ENCODE measurements at places on chromosomes 1 and 21.
A peak's percentile ranks its signal among the peaks of the same experiment; 100 is the strongest.

- DNase-seq, result no peak
Observed at GRCh38 chr1:64124704-64125440, 78.6 kb upstream of the UBE2U start.

GRCh38 chr1:224629965-224630364 lies 13.8 kb downstream of the CNIH3 start:
- DNase-seq, result no peak

GRCh38 chr1:20351911-20352701 lies 61.4 kb downstream of the VWA5B1 start:
- no peak for DNase-seq

DNA sequence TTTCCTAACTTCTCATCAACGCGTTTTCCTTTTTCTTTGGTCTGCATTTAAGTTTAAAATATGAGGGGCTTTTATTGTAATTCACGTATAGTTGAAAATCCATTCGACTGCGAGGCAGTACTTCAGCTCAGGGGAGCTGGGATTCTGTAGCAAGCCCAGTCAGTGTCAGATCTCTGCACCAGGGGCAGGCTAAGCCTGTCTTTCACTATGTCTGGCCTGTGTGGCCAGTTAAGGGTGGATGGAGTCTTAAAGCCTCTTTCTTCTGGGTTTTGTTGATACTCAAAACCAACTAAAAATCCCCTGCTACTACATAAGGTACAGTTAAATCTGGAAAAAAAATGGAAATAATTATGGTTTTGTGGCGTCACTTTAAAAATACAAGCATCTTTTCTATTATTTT lies 124.7 kb downstream of the TYW3 start:
- no peak for DNase-seq

DNA sequence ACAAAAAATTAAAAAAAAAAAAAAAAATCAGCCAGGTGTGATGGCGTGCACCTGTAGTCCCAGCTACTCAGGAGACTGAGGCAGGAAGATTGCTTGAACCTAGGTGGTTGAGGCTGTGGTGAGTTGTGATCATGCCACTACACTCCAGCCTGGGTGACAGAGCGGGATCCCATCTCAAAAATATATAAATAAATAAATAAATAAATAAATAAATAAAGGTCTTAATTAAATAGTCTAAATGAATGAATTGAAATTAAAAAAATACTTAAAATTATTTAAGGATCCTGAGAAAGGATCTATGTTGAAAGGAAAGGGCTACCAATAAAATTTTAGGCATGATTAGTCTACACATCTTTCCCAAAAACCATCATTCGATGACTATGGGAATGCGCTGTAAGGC lies 67.4 kb upstream of the HP1BP3 start:
- no peak for DNase-seq

DNA sequence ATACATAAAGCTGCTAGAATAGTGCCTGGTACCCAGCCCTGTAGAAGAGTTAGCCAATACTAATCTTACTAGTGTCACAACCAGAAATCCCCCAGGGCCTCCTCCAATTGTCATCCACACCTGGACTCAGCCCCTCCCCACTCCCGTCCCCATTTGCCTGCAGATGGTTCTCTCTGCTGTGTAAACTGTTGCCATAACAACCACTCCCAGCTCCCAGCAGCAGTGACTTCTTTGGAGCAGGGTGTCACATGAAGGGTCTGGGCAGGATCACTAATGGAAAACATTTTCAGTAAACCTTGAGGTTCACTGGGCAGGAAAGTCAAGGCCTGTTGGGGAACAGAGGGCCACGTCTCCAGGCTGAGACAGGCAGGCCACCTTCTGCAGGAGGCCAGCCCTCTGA lies 126.0 kb upstream of the IPO9 start:
- DNase-seq, result no peak

DNA sequence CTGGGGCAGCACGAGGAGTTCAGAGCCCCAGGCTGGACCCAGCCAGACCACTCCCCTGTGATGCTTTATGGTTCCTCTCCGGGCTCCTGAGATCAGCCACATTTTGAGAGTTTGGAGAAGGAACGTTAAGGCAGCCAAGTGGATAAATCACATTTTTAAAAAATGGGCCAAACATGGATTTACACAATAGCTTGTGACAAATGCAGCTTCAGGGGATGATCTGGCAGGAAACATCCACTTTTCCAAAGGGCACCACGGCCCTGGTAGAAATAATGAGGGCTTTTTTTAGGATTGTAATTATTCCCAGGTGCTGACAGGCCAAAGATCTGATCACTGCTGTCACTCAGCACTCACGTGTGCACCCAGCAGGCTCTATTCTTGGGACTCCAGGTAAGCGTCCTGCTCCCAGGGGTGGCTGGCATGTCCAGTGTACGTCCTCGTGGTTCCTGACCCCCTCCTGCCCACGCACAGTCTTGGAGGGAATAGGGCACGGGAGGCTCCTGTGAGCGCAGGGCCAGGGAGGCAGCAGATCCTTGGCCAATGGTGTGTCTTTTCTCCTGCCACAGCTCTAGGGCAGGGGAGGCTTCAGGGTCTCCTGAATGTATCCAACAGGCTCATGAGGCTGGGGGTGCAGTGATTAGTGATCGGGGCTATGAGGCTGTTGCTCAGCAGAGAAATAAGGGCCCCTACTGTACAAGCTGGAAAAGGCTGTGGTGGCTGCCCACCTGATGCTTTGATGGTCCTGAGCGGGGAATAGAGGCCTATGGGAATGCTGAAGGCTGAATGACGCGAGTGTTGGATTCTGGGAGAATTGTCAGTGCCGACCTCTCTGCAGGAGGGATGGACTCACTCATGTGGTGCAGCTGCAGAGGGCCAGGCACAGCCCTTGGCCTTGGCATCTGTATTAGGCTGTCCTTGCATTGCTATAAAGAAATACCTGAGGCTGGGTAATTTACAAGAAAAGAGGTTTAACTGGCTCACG lies 415.7 kb downstream of the PTPRU start:
- no peak for DNase-seq

GRCh38 chr1:32695098-32695904 lies 7.3 kb downstream of the SYNC start:
- DNase-seq, result no peak

GRCh38 chr1:42747125-42747524 lies 7.1 kb upstream of the CLDN19 start:
- peak; percentile 15 for DNase-seq

DNA sequence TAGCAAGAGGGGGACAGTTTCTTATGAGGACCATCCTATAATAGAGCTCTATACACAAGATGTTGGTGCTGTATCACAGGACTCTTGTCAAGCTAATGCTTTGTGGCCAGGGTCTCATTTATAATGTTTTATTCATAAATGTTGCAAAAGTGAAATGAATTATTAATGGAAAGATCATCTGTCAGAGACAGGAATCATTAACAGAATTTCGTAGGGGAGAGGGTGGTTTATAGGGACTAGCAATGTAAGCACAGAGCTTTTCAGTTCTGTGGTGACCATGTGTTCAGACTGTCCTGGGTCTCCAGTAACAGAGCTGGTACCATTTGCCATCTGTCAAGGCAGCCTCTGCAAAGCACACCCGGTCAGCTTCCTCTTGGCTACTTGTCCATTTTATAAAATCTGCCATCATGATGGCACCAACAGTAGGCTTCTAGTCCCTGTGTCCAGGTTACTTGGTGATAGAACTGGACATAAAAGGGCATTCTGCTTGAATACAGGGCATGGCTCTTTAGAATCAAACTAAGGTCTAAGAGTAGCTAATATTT lies 36.2 kb downstream of the LPAR3 start:
- DNase-seq, result no peak

DNA sequence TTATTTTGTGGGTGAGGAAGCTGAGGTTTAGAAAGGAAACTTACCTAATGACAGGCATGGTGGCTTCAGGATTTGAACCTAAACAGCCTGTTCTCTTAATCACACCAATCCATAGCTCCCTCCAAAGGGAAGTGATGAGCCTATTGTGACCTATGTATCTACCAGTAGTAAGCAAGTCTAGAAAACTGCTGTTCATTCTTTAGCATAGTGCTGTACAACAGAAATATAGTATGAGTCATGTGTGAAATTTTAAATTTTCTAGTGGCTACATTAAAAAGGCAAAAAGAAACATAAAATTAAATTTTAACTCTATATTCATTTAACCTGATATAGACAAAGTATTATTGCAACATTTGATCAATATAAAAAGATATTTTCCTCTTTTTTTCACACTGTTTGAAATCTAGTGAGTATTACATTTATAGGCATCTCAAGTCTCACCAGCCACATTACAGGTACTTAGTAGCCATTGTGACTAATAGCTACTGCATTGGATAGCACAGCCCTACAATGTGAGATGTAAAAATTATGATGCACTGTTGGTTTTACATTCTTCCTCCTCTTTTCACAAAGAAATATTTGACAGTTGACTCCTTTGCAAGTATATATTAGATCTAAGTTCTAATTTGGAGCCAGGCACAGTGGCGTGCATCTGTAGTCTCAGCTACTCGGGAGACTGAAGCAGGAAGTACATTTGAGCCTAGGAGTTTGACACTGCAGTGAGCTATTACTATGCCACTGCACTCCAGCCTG lies 16.6 kb downstream of the IPO9 start:
- no peak for DNase-seq

- no peak for DNase-seq
Observed at GRCh38 chr1:226520640-226521355, 27.8 kb upstream of the STUM start.

- DNase-seq, result no peak
Observed at GRCh38 chr21:42121794-42122193, 50.7 kb downstream of the UMODL1 start.

GRCh38 chr1:97820470-97821188 lies 100.2 kb downstream of the DPYD start:
- DNase-seq, result no peak

DNA sequence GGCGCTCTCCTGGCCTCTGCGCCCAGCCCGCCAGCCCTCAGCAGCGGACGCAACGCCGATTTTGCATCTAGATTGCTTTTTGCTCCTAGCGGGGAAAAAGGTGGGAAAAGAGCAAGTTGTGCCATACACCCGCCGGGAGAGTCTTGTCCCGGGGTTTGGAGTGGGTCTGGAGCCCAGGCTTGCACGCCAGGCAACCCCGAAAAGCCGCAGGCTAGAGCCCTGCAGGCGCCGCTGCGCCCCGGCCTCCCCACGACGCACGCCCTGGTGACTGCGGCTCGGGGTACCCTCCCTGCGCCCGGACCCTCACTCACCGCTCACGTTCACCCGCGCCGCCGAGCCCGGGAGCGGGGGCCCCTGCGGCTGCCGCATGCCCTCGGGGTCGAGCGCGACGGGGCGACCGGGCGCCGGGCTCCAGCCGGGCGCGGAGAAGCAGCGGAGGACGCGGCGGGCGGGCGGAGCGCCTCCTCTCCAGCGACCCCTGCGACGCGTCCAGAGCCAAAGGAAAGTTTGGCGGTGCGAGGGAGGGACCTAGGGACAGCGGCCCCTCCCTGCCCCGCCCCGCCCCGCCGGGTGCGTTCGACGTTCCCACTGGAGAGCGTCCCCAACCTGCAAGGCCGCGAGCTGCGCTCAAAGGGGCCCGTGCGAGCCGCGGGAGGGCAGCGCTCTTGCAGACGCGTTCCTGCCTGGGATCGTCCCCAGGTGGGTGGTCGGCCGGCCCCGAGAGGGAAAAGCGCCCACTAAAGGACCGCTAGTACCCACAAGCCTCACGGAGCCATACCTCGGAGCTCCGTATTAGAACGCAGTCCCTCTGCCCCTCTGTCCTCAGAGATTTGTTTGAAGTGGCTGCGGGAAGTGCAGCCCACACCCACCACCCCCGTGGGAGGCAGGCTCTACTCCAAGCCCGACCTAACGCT lies at the start of gene LPAR3:
TSS of gene LPAR3 (minus strand) at position 502 of the 914 bp plus-strand sequence. CDS start 27,086 bp downstream, outside the sequence.
- DNase-seq, result no peak

DNA sequence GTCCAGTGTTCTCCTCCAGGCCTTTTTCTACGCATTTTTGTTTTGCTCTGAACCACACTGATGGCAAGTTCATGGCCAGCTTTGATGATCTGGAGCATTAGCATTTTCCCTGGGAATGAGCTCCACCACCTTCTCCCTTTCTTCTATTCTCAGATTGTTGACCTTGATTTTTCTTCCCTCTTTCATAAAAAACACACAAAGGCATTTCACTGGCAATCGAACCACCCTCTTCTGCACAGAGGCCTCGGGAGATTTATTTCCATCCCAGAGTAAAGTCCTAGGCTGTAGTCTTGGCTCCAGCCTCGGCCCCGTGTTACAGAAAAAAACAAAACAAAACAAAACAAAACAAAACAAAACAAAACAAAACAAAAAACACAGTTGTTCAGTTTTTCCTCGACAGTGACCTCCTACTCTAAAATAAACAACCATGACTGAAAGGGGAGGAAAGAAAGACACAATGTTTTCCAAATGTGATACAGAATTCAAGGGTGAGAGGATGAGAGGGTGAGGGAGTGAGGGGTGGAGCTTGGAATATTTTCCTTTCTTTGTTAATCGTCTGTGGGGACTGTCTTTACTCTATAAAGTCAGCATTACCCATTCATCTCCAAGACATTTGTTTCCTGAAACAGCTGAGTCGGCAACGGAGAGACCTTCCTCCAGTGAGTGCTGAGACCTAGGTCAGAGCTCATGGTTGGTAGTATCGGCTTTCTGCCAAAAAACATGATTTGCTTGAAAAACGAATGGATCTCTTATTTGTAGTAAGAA lies 29.8 kb upstream of the RNF186 start:
- DNase-seq, result no peak

GRCh38 chr1:116495535-116495934 lies 75.3 kb downstream of the CD58 start:
- no peak for DNase-seq

GRCh38 chr1:26403656-26404055 lies 7.0 kb upstream of the LIN28A start:
- DNase-seq, result no peak

DNA sequence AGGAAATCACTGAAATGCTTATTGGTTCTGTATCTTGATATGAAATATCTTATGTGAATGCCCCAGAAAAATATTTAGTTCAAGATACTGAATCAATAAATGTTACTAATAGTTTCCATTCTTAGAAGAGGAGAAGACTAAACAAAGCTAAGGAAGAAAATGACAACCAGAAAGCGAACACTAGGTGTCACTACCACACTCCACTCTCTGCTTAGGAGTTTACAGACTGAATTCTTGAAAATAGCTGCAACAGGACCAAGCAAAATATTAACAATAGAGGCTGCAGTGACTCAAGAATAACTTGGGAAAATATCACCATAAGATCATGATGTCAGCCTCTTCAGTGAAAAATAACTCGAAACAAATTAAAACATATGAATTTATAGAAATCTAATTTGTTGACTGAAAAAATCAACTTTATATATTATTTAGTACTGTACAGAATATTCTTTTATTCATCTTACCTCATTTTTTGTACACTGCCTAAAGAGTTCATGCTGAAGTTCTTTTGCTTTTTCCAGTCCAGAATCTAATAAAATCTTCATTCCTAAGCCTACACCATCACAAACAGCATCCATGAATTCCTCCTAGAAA lies 61.6 kb downstream of the KIF14 start:
- DNase-seq, result no peak

GRCh38 chr1:32981003-32981901 lies 16.6 kb upstream of the RNF19B start:
- peak; percentile 44 for DNase-seq

DNA sequence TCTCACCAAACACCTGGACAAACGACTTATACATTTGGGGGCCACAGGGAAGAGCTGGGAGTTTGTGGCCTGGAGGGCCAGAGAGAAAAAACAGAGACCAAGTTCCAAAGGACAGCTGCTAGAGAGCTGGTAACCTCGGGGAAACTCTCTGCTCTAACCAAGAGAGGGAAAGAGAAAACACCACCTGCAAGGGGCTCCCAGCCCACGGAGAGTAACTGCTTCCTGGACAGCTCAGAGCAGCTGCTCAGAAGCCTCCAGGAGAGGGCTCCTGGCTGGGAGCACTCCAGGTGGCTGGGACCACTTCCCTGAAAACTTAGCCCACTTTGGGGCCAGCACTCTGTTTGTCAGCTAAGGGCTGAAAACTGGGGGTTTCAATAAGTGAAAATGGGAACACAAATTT lies 154.8 kb upstream of the GRIK3 start:
- no peak for DNase-seq

All from activated CD4-positive, CD25-positive, alpha-beta regulatory T cell treated with anti-CD3 and anti-CD28 coated beads, Interleukin-2, amount 50 U/mL, for 16 hours (primary cell).